Thymus (tissue), 14 donors: ENCODE measurements at places on chromosomes 3 and 15.

- no peak for DNase-seq
Observed at GRCh38 chr3:196138482-196139254, 56.8 kb upstream of the TFRC start.

- DNase-seq, result no peak
Observed at GRCh38 chr15:57554812-57555179, 36.9 kb upstream of the MYZAP start.

DNA sequence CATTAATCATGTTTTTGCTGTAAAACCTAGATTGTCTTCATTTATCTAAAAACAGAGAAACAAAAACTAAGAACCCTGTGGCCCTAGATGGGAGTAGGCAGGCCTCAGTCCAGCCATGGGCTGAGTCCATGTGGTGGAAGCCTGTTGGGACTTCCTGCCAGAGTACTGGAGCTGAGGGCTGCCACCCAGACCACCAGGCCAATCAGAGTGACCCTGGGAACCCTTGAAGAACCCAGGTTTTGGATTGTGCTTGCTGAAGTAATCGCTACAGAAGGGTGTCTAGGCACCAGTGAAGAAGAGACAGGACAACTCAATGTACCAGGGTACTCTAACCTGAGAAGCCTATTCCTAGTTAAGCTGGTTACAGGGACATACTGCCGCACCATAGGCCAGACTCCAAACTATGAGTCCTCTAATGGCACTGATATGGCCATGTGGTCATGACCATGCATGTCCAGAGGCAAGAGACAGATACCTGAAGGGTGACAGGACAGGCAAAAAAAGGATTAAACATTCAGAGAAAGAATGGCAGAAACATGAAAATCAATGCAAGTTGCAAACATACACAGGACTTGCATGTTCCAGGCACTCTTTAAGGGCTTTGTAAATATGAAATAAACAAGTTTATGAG is 12.9 kb downstream of the CSRNP1 start:
- DNase-seq, result no peak

DNA sequence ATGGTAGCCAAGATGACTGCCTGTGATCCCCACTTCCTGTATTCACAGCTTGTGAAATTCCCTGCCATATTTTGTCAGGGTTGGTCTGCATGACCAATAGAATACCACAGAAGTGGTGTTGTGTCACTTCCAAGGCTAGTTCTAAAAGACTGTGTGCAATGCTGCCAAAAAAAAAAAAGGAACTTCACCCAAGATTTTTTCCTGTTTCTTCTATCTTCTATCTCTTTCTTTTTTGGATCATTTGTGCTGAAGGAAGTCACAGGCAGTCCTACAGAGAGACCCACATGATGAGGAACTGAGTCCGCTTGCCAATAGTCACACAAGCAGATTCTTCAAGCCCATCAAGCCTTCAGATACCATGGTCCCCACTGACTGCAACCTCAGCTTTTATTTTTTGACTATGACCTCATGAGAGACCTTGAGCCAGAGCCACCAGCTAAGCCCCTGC is 18.1 kb upstream of the RAF1 start:
- no peak for DNase-seq

- no peak for DNase-seq
Observed at GRCh38 chr3:23492057-23492456, 288.9 kb downstream of the UBE2E2 start.

DNA sequence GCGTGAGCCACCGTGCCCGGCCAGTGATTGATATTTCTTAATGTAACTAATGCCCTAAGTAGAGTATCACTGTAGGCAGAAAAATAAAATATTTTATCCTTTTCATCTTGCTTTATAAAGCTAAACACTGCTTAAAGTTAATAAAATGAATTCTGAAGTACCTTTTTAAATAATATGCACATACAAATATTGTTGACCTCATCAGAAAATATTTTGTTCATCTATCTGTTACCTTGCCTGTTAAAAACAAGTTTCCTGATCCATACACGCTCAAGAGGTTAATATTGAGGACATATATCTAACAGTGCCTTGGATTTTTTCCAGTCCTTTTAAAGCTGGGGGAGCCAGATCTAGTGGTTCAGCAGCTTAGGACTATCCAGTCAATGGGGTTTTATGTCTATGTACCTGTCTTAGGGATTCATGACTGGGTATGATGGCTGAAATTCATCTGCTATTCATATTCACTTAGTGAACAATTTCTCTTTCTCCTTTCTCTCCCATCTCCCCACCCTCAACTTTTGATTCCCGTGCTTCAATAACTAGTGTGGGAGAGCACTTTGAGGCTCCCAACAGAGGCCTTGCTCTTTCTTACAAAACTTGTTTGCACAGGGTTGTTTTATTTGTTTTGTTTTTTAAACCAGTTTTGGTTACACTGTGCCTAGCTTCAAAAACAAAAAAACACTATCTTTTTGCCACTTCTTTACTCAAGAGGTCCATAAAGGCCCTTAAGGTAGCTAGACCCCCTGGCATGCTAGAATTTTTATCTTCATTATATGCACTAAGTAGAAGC is 7.0 kb downstream of the SLC25A36 start:
- no peak for DNase-seq

DNA sequence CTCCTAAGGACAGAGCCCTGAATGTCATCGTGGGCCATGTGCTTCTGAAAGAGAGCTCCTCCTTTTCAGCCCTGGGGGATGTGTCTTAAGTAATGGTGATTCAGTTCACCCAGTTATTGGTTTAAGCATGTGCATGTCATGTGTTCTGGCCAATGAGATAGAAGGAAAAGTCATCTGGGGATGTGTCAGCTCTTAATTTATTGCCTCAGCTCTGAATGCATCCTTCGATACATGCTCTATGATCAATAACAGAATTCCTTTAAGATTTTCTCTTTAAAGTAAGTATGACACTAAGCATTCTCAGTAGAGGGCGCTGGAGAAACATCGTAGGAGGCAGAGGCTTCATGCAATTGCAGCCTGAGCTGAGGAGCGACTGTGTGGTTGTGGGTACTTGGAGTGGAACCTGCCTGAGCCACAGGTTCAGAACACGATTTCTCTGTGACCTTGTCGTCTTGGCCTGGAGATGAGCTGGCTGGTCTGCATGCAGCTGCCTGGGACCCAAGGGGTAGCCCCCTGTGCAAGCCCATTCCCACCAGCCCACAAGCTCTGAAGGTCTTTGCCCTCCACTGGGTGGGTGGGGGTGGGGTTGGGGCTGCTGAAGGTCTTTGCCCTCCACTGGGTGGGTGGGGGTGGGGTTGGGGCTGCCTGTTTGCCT is 69.5 kb downstream of the C3orf38 start:
- DNase-seq, result peak; percentile 21

DNA sequence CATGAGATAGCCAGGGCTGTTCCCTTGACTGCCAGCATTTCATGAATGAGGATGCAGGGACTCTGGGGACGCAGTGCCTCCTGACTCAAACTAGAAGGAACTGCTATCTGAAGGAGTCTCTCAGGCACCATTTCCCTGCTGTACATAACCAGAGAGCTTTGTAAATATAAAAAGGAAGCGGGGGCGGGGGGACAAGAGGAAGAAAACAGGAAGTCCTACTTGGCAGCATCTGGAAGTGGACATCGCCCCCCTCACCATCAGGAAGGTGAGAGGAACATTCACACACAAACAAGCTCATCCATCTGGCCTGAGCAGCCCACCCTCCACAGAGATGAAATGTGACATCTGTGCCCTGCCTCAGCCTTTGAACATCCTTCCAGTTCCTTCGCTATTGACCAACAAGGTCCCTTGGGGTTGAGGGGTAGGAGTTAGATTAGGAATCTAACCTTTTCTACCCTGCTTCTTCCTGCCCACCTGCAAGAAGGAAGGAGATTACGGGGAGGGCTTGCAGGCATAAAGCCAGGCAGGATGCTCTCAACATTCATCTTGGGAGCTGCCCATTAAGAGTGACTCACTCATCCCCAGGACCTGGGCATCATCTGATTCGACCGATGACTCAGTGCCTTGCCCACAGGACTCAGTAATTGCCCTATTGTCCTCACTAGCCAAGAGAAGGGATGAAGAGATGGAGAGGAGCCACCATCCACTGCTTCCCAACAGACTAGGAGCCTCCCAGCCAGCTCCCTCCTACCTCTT is 31.9 kb downstream of the SH3BP5 start:
- DNase-seq, result no peak

GRCh38 chr3:94887065-94887464 is 824.2 kb downstream of the NSUN3 start:
- no peak for DNase-seq

GRCh38 chr3:49761661-49762060 is 24.7 kb downstream of the IP6K1 start:
- no peak for DNase-seq

DNA sequence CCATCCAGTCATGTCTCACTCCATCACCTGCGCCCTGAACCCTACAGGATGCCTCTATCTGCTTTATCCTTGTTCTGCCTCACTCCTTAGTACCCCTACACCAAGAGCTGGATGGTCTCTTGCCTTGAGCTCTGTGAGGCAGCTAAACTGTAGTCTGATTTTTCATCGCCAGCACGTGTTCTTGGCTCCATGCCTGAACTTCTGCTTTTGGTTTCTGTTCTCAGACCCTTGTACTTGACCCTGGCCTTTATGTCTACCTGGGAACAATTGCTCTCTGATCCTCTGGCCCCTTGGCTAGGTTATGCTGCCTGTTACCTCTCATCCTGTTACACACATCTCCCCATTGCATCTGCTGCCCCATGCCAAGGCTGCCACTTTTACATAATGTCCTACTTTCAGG is 318.0 kb upstream of the LMCD1 start:
- DNase-seq, result no peak

DNA sequence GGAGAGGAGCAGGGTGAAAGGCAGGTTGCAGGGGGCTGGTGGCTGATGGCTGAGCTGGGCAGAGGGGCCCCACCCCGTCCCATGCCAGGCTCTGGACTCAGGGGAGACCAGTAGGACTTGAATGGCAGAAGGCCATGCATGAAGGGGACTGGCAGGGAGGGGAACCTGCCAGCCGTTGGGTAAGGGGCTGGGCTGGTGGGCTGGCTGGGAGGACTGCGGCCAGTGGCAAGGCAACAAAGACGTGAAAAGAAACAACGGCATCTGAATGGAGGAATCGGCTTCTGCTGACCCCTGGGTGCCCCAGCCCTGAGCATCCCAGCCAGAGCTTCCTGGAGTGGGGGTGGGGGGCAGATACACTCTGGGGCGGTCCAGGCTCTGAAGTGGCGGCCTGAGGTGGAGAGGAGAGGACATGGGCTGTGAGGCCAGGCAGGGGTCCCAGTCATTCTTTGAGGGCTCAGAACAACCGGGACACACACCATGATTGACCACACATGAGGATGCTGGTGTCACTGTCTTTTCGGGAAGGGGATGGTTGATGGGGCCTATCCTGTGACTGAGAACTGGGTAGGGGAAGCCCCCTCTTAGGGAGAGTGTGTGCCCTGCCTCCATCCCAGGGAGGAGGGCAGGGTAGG is 11.7 kb downstream of the GLYCTK start:
- no peak for DNase-seq

- DNase-seq, result peak; percentile 20
Observed at GRCh38 chr15:70376929-70377691, 279.4 kb upstream of the TLE3 start.

GRCh38 chr3:96865605-96866004 is 51.2 kb downstream of the EPHA6 start:
- no peak for DNase-seq

- no peak for DNase-seq
Observed at GRCh38 chr3:46947981-46948791, 28.4 kb downstream of the CCDC12 start.

DNA sequence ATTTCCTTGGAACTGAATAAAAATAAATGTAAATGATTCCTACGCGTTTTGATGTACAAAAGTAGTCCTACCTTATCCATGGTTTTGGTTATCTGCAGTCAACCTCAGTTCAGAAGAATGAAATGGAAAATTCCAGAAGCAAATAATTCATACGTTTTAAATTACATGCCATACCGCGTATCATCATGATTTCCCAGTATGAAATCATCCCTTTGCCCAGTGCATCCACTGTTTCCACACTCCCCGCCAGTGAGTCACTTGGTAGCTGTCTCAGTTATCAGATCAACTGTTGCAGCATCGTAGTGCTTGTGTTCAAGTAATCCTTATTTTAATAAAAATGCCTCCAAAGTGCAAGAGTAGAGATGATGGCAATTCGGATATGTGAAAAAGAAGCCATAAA is 9.1 kb upstream of the MFSD1 start:
- no peak for DNase-seq

GRCh38 chr3:19476281-19476680 is 328.0 kb downstream of the KCNH8 start:
- no peak for DNase-seq

DNA sequence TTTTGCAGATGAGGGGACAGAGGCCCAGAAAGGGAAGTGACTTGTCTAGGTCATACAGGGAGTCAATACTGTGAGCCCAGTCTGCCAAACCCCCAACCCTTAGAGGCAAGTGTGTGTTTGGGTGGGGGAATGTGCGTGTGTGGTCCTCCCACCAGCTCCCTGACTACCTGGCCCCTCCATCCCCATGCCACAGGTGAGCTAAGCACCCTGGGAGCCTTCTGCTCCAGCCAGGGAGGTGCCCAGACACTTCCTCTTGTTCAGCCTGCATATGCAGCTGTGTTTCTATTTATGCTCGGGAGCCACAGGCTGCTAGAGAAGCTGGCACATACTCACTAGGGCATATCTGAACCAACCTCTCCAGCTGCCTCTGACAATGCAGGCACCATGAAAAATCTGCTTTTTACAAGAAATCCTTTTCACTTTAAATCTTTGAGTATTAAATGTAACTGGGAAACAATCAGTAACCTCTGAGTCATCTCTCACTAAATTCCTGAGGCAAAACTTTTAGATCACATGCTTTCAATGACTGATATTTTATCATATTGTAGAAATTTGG is 20.7 kb downstream of the TBC1D2B start:
- no peak for DNase-seq

DNA sequence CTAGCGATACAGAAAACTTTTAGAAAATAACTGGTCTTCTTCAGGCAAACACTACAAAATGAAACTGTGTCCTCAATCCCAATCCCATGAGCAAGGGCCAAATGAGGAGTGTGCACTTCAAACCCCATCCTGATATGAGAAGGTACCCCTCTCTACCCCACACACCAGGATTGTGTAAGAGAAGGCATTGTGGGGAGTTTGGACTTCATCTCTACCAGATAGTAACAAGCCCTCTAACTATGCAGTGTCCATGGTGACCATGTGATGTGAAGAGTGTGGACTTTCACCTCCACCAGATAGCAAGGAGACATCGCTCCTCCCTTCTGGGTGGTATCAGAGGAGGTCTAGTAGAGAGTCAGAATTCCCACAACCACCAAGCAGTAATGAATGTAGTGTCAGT is 769.3 kb downstream of the MECOM start:
- DNase-seq, result no peak

- DNase-seq, result no peak
Observed at GRCh38 chr3:141659821-141660613, 78.1 kb upstream of the RNF7 start.

- DNase-seq, result peak; percentile 4
Observed at GRCh38 chr3:135106445-135106844, 311.4 kb downstream of the EPHB1 start.

GRCh38 chr15:80783260-80783659 is 4.1 kb downstream of the CEMIP start:
- DNase-seq, result peak; percentile 7
